Sigmoid colon (tissue), 7 donors: ENCODE measurements at places on chromosomes 2 and 18. TPM values are rescaled to one million over a fixed set of nuclear protein-coding genes. Genes with fewer than 3 reads are reported as not detected.

DNA sequence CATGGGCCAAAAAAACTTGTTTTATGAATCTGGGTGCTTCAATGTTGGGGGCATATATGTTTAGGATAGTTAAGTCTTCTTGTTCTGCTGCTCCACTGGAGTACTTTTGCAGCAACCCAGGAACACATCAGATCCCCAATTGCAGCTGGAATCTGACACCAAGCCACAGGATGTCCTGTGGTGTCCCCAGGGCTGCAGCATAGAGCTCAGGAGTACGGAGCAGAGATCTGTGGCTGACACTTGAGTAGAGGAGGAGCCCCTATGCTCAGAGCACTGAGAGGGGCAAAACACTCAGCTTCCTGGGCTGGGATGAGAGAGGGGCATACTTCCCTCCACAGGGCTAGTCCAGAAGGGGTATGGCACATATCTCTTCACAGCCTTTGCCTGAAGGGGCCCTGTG, 138.9 kb upstream of the ERBB4 start:
- no peak overlapping the region for H3K27ac ChIP-seq
- no peaks in the 10 kb centered on the region for H3K27me3 ChIP-seq
- no peak overlapping the region for H3K4me3 ChIP-seq
- DNase-seq = no peak

GRCh38 chr2:172226244-172227061, 123.8 kb upstream of the DLX2 start:
- H3K27me3 ChIP-seq = no peaks in the 10 kb centered on the region
- no peaks in the 10 kb centered on the region for H3K36me3 ChIP-seq
- H3K27ac ChIP-seq = no peak overlapping the region
- no peak for DNase-seq
- H3K4me3 ChIP-seq = no peak overlapping the region
- no peaks in the 10 kb centered on the region for H3K4me1 ChIP-seq

DNA sequence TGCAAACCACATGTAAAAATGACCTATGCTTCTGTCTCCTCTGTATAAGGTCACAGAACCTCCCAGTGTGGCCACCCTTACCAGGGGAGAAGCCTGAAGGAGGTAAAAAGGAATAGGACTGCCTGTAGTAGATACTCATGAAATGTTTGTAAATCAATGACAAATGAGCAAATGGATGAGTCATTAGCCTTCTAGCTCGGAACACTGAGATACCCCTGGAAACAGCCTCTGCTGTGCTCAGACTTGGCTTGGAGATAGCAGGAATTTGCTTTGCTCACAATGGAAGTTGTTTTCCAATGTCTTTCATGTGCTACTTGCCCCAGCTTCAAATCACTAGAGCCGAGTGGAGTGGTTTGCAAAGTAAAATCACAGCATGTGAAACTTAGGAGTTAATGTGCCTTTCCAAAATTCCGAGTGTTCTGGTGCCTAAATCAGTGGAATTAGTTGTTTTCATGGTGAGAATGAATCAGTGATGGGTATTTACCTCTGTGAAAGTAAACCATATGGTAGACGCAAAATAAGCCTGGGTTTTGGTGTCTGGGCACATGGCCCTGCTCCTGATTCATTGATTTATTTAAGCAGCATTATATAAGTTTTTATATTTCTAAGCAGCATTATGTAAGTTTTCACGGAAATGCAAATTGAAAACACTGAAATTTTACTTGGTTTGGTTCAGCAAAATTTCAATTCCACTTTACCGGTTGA, 154.0 kb upstream of the MAP3K20 start:
- no peaks in the 10 kb centered on the region for H3K27me3 ChIP-seq
- H3K4me1 ChIP-seq = no peaks in the 10 kb centered on the region
- no peaks in the 10 kb centered on the region for H3K36me3 ChIP-seq
- H3K4me3 ChIP-seq = no peak overlapping the region

- H3K36me3 ChIP-seq = no peaks in the 10 kb centered on the region
- H3K27me3 ChIP-seq = no peaks in the 10 kb centered on the region
- DNase-seq = no peak
- H3K4me3 ChIP-seq = no peak overlapping the region
Observed at GRCh38 chr2:82986899-82987298, 1472.2 kb downstream of the SUCLG1 start.

- no peak for DNase-seq
- H3K4me3 ChIP-seq = no peak overlapping the region
- no peaks in the 10 kb centered on the region for H3K4me1 ChIP-seq
- H3K36me3 ChIP-seq = no peaks in the 10 kb centered on the region
- no peaks in the 10 kb centered on the region for H3K27me3 ChIP-seq
Observed at GRCh38 chr2:129861666-129862288, 117.7 kb upstream of the RAB6C start.

DNA sequence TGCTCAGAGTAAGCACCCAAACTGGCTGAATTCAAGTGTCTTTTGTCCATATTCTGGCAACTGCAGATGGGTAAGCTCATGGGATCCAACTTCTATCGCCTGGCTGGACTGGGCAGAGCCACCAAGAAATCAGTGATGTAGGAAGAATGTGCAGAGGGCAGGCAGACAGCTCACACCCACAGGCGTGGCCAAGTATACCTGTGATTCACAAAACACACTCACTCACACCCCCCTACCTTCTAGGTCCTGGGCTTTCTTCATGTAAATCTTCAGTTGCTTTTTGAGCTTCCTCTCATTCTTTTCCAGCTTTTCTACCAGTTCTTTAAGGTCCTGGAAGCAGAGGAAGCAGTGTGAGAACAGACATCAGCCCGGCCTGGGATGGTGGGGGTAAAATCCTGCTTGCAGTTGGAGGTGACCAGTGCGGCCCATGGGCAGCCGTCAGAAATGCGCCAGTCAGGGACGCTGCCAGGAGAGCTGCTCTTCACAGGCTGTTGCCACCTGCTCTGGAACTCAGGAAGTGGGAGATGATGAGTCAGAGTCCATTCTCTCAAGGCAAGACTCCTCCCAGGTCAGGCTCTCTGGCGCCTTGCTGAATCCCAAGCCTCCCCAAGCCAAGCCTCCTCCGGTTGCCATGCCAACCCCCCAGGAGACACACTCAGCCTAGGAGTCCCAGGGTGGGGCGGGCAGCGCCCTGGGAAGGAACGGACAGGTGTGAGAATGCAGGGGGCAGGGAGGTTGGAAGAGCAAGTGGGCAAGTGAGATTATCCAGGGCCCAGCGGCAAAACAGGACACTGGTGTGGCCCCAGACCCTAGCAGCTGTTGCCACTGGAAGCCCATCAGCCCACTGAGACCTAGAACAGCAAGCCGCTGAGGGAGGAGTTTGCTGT, 36.2 kb upstream of the ACAA2 start:
- DNase-seq = no peak
- no peak overlapping the region for H3K27ac ChIP-seq
- no peaks in the 10 kb centered on the region for H3K4me1 ChIP-seq
- no peaks in the 10 kb centered on the region for H3K36me3 ChIP-seq
- H3K4me3 ChIP-seq = no peak overlapping the region

Gene FHOD3
- 18.5 TPM for total RNA-seq

Gene AOX1
- 65.5 TPM for total RNA-seq
